Bone marrow (tissue), 2 donors: ENCODE measurements at places on chromosomes 13 and 19.

GRCh38 chr13:37595162-37595561 lies 3.4 kb downstream of the POSTN start:
- no peak for DNase-seq

GRCh38 chr19:39078436-39079200 lies 5.5 kb upstream of the ACP7 start:
- DNase-seq, result no peak

- no peak for DNase-seq
These were observed 23.7 kb downstream of the RCN3 start for GRCh38 chr19:49551531-49551930.

DNA sequence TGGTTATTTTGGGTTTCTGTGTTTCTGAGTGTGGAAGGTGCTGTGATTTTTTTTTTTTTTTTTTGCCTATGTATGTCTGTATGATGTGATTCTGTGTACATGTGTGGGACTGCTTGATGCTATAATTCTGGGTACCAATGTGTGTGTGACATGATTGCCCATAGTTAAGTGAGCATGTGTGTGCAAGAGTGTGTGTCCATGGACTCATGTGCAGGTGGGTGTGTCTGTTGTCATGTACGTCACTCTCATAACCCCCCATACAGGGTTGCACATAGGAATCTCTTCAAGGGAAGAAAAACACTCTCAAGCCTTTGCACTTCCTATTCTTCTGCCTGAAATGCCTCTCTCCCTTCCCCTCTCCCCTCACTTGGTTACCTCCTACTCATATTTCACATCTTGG lies 2.5 kb upstream of the PPP5C start:
- no peak for DNase-seq

- no peak for DNase-seq
These were observed 15.7 kb downstream of the MOB3A start for GRCh38 chr19:2080336-2080988.

DNA sequence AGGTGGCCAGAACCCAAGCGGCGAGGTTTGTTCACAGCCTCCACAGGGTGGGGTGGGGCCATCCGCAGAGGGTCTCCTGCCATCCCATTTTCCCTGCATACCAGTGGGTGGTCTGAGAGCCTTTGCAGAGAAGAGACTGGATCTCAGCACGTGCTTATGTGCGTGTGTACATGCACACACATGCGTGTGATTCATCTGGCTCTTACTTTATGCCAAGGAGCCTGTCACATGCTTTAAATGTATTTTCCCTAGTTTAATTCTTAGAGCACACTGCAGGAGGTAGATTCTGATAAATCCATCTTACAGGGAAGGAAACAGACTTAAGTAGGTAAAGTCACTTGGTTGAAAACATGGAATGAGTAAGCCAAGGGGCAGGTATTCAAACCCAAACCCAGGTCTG lies 47.1 kb downstream of the CAPN12 start:
- DNase-seq, result no peak

- no peak for DNase-seq
These were observed 66.9 kb upstream of the CLDN10 start for GRCh38 chr13:95485518-95486144.

DNA sequence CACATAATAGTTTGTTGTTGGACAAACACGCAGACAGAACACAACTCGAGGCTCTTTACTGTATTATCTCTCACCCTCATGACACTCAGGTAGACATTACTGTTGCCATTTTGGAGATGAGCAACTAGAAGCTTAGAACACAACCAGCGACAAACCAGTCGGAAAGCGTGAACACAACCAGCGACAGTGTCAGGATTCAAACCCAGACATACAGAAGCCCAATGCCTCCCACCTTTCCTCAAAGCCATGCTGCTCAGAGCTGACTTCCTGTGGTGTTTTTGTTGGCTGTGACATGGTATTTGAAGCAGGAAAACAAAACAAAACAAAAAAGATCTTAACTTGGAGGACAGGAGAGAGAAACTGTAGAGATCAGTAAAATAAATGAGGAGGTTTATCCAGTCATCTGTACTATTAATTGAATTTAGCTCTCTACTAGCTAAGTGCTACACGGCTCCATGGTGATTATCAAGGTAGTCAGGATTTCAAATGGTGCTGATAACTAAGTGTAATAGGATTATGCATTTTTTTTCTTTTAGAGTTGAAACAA lies 92.1 kb downstream of the STARD13 start:
- DNase-seq, result no peak

DNA sequence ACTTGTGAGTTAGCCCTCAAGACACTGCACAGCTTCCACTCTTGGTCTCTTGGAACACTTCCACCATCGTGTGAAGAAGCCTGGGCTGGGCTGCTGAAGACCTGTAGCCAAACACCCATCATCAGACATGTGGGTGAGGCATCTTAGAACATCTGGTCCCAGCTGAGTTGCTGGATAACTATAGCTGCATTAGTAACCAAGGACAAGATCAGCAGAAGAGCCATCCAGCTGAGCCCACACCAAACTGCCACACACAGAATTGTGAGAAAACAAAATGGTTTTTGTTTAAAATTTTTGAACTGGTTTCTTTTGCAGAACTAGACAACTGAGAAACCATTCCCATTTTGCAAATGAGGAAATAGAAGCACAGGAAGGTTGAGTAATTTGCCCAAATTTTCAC lies 56.2 kb downstream of the CCNE1 start:
- DNase-seq, result no peak

GRCh38 chr13:23753458-23753857 lies 135.7 kb downstream of the MIPEP start:
- no peak for DNase-seq

DNA sequence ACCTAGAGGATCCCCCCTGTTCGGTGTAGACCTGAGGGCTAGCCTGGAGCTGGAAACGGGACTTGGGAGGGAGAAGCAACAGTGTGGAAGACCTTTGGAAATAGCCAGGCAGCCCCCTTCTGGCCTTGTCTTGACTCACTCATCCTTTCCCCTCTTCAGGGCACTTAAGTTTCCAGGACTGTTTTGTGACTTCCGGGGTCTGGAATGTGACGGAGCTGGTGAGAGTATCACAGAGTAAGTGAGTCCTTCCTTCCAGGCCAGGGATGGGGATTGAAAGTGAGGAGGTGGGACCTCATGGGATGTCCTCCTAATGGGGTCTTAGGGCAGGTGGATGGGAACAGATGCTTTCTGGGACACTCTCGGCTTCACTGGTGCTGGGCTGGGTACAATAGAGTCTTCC lies 29.4 kb downstream of the LYL1 start:
- DNase-seq, result no peak
